ENCODE measurements at places on chromosomes 6 and 20.

DNA sequence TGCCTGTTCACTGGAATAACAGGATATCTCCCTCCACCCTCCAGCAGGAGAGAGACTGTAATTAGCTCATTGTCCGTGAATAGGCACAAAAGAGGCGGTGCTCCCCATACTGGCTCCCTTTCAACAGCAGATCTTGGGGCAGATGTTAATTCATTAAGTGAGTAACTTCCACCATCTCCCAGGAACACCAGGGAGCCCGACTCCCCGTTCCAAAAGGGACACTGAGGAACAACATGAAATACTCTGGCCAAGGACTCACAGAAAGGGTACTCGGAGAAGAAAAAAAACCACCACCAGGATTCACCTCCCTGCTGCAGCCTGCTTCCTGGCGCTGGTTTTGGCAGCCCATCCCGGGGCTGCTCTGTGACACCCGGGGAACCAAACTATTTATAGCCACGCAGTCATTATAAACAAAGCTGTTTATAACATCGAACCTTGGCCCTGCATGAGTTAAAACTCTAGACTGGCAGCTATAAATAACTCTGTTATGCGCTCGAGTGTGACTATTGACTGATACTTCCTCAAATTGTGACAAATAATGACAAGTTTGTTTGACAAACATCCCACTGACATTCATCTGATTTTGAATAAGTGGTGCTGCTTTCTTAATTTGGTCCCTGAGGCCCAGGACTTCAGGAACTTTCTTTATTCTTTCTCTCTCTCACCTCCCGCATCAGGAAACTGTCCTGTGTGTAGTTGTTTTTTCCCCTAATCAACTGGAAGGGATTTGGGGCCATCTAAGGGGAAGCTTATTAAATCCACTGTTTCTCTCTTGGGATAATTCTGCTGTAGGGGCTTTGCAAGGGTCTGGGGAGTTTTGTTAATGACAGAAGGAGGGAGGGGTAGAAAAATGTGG lies 521.6 kb downstream of the CD83 start:
- DNase-seq, result peak; percentile 26

GRCh38 chr6:102216232-102216631 lies 822.7 kb downstream of the GRIK2 start:
- no peak for DNase-seq

GRCh38 chr6:144012534-144012933 lies 4.5 kb upstream of the PLAGL1 start:
- DNase-seq, result no peak

DNA sequence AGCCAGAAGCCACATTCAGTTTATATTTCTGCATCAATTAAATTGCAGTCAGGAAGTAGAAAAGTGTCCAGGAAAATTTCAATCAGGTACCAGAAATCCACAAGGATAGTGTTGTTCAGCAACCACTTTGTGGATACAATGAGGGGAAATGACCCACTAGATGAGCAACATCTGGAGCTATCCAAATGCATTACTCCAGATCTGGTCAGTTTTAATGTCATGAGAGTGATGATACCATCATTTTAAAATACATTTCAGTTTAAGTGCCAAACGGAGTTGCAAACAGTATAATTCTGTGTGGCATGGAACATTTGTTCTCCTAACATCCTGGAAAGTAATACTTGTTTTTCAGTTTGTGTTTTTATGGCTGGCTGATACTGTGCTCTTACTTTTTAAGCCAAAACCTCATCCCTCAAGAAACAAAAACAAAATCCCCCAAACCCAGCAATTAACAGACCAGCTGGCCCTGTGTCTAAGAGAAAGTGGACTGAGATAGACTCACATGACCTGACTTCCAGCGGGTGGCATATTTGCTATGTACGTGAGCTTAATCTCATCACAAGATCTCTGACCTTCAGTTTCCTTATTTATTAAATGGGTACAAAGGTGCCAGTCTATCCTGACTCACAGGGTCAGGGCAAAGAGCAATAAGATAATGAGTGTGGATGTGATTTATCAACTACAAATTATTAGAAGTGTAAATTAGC lies 58.8 kb upstream of the CNKSR3 start:
- no peak for DNase-seq

- no peak for DNase-seq
Measured at GRCh38 chr6:167684276-167685104, 142.2 kb upstream of the AFDN start.

GRCh38 chr6:25419879-25420278 lies 140.7 kb downstream of the CARMIL1 start:
- no peak for DNase-seq

All from A172 (cell line).